ENCODE measurements at places on chromosomes 12 and 14.
A peak's percentile ranks its signal among the peaks of the same experiment; 100 is the strongest.

DNA sequence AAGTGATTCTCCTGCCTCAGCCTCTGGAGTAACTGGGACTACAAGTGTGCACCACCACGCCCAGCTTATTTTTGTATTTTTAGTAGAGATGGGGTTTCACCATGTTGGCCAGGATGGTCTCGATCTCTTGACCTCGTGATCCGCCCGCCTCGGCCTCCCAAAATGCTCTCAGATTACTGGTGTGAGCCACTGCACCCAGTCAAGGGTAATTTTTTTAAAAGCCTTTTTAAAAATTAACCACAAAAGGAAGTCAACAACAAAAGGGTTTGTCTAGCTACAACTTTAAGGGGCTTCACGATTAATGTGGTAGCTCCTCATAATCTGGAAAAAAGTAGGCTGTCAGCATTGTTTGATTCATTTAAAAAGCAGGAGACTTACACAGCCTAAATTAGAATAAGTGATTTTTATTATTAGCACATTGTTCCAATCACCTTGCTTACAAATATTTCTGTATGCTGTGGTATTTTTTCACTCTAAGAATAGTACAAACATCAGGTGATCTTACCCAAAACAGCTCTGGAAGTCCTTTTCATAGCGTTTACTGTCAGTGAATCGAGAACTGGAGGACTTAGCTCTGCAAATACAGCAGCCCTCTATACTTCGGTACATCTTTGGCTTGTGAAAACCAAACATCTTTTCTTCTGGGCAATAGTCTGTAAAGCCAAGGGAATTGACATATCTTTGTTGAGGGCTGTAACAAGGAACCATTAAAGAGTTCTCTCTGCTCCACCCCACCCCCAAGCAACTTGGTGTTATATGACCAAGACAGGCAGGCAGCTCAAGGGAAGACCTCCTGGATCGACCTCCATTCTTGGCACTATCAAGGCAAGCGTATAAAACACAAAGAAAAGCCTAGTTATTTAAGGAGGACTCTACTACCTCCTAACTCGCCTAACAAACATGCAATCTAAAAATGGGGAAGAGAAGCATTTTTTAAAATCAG is 28.1 kb downstream of the SINHCAF start:
- no peak for DNase-seq

GRCh38 chr12:63940310-63941005 is 96.0 kb downstream of the SRGAP1 start:
- DNase-seq = peak; percentile 17

DNA sequence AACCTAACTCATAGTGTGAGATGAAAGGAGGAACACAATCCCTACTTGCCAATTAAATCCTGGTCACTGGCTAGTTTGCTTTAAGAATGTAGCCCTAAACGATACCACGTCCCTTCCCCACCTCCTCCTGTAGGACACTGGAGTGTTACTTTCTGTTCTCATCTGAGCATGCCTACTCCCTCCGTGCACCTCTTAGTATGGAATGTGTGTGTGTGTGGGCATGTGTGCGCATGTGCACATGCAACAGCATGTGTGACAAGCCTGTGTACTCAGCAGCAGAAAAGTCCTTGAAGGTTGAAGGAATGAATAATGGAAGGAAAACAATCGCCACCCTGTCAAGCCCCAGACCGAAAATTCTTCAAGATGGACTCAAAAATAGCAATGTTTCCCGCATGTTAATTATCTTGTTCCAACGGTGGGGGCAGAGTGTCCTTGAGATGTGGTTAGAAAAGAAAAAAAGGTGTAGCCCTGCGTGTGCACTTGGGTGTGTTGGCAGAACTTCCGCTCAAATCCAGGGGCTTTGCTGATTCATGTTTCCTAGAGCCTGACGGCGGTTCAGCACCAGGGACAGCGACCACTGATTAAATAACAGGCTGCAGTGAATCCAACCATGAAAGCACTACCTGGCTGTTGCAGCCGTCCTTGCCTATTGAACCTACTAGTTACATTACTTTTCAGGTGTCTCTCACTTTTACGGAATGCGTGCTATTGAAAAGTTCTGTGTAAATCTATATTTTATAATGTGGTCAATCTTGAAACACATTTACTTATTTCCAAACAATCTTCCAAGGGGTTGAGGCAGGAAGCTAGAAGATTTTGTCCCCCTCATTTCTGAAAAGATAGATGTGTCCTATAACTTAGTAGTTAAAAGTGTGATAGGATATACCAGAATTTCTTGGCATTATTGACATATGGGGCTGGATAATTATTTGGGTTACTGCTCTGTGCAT is 79.8 kb downstream of the SRRM4 start:
- DNase-seq = peak; percentile 56

- DNase-seq = no peak
These were observed 560.0 kb downstream of the SNAPC1 start for GRCh38 chr14:62322216-62322615.

DNA sequence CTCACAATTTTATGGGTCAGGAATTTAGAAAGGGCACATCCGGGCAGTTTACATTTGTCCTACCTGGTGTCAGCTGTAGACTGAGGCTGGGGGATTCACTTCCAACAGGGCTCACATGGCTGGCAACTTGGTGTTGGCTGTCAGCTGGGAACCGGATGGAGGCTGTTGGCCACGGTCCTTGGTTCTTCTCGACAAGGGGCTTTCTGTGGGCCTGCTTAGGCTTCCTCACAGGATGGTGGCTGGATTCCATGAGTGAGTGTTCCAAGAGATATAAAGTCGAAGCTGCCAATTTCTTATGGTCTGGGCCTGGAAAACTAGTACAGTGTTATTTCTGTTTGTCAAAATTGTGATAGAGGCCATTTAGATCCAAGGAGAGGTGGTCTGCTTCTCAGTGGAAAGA is 127.9 kb downstream of the PTCSC3 start:
- DNase-seq = no peak

DNA sequence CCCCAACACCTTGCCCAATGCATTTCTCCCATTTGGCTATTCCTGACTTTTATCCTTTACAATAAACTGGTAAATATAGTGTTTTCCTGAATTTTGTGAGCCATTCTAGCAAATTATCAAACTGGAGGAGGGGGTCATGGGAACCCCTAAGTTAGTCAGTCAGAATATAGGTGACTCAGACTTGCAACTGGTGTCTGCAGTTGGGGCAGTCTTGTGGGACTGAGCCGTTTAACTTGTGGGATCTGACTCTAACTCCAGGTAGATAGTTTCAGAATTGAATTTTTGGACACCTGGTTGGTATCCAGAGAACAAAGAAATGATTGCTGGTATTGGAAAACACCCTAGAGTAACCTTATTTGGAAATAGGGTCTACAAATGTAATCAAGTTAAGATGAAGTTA is 133.4 kb downstream of the CEP83 start:
- DNase-seq = no peak

DNA sequence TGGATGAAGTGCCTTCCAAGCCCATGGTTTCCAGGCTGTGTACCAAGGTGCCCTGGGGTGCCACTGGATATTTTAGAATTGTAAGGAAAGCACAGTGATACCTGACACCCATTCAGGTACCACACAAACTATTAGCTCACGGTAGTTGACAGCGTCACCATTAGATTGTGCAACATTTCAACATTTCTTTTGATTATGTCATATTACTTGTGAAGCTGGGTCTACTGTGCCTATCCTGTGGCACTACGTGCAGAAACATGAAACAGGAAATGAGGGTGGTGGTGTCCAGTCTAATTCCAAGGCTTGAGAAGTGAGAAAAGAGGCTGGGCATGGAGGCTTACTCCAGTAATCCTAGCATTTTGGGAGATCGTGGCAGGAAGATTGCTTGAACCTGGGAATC is 75.5 kb upstream of the CPM start:
- DNase-seq = peak; percentile 74

GRCh38 chr12:128637642-128638606 is 185.8 kb downstream of the SLC15A4 start:
- no peak for DNase-seq

All from suppressor macrophage treated with lipopolysaccharide for 1 hour (primary cell).